ENCODE measurements at places on chromosomes 1 and 21.
A peak's percentile ranks its signal among the peaks of the same experiment; 100 is the strongest.

GRCh38 chr1:74571891-74572290, 59.5 kb upstream of the LRRC53 start:
- no peak for DNase-seq

- peak; percentile 44 for DNase-seq
Observed at GRCh38 chr1:105591681-105592080, 1464.8 kb upstream of the PRMT6 start.

- DNase-seq, result no peak
Observed at GRCh38 chr21:46146856-46147255, 8.5 kb downstream of the FTCD start.

GRCh38 chr1:151976858-151977257, 16.8 kb downstream of the S100A10 start:
- DNase-seq, result no peak

DNA sequence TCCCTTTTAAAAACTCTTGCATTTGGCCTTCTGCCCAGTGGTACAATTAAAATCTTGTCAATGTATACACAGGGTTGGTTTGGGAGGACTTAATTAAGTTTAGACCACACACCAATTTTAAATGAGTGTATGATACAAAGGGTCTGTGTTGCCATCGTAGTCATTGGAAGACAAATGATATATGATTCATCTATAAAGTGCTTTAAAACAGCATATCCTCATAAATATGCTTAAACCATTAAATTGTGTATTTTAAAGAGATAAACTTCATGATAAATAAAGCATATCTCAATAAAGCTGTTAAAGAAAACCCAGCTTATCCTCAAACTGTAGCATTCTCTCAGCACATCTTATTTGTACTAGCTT, 69.5 kb downstream of the LUZP1 start:
- DNase-seq, result no peak

- no peak for DNase-seq
Observed at GRCh38 chr1:43835082-43836021, 98.2 kb upstream of the ARTN start.

DNA sequence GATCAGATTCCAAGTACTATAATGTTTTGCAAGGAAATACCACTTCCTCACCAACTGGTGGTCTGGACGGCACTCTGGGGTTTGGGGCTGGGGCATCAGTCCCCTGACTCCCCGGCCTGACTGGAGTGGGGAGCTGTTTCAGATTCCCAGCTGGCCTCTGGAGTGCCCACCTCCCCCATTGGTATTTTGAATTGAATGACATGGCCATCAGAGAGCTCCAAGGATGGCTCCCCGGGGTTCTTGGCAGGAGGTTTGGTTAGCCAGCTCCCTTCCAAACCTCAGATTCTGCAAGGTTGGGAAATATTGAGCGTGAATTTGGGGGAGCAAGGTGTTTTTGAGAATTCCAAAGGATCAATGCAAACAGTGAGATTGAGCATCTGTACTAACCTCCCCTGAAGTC, 2.2 kb upstream of the INAVA start:
- no peak for DNase-seq

DNA sequence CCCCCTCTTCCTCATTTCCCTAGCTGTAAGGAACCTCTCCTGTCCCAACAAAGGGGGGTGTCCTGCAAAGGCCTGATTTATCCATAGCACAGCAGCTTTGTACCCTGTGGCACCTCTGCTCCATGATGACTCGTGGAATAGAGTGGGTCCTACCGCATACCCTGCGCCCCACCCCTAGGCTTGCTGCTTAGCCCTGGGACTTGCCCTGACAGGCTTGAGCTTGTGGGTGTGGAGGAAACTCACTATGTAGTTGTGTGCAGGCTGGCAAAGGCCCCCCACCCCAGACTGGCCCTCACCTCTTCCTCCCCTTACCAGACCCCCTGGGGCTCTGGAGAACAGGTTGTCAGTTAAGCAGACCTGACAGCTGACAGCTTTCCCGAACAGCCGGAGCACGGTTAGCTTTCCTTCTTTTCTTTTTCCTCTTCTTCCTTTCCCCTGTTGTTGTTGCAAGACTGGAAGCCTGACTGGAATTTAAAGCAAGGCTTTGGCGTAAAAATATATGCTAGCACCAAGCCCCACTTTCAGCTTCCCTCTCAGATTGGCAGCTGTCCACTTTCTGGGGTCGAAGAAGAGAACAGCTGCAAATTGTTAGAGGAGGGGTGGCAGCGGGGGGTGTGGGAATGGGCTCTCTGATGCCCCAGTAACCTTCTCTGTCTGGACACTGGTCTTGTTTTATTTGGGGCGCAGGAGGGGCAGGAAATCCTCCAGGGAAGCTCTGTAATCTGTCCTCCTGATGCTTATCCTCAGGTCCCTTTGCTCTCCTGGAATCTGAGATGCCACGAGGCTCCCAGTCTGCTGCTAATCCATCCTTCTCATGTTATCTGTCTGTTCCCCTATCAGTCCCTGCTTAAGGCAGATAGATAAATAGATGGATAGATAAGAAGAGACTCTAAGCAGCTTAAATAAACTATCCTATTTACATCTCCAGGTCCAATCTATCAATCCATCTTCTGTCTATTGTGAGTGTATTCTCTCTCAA, 134.6 kb downstream of the BRINP2 start:
- DNase-seq, result no peak

- no peak for DNase-seq
Observed at GRCh38 chr1:24557711-24558131, 1.8 kb downstream of the NCMAP start.

GRCh38 chr1:66452162-66452561, 81.8 kb upstream of the SGIP1 start:
- DNase-seq, result no peak

DNA sequence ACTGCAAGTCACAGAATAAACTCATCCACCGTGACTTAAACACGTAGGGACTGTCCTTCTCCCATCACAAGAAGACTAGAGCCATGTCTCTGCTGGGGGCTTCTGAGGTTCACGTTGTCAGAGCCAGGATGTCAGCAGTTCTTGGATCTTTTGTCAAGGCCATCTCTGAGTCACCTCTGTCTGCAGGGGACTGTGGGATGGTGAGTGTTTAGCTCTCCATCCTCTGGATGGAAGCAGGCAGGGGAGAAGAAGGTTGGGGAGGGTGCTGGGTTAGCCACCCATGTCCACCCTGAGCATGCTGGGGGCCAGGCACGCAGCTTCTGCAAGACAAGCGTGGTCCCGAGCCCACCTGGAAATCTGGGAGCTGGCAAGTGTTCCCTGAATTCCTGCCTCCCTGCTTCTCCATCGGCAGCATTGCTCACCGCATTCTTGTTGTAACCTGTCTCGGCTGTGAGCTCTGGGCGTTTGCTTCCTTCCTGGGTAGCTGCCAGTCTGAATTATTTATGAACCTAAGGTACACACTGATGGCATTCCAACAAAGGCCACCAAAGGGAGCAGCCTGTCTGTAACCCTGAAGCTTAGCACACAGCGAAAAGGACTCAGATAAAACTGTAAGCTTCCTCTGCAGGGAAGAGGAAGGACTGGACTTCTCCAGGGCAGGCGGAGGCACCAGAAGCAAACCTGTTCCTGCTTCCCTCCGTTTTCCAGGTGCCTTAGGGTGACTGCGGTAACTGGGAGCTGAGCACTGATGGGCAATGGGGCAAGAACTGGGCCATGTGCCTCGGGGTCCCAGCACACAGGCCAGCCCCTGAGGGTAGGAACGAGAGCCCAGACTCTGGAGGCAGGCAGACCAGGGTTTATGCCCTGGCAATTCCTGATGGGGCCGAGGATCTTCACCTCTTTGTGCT, 88.6 kb downstream of the RIPK4 start:
- DNase-seq, result no peak

DNA sequence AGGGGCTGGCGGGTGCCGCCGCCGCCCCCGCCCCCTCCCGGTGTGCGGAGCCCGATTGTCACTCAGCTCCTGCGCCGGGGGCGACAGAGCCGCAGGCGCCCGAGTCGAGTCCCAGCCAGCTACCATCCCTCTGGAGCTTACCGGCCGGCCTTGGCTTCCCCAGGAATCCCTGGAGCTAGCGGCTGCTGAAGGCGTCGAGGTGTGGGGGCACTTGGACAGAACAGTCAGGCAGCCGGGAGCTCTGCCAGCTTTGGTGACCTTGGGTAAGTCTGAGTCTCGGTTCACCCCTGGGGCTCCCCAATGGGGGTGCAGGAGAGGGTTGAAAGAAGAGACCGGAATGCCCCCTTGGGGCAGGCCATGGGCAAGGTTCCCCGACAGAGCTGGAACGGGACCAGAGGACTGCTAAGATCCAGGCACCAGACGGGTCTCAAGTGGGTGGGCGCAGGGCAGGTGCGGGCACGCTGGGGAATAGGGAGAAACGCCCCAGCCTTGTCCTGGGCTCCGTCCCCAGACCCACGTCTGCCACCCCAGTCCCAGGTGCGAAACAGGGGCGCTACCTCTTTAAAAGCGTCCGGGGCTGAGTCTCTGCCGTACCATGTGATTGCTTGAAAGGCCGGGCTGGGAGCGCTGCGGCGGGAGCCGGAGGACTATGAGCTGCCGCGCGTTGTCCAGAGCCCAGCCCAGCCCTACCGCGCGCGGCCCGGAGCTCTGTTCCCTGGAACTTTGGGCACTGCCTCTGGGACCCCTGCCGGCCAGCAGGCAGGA, at the start of gene ADORA1:
Gene ADORA1 (plus strand): TSS at position 61 of the 765 bp plus-strand sequence. CDS start 1,116 bp downstream, outside the sequence.
- no peak for DNase-seq

GRCh38 chr1:111192074-111192473, 8.4 kb downstream of the DENND2D start:
- DNase-seq, result no peak

- DNase-seq, result no peak
Observed at GRCh38 chr21:46181953-46182547, 2.2 kb downstream of the SPATC1L start.

- DNase-seq, result no peak
Observed at GRCh38 chr1:150558761-150559655, 9.8 kb downstream of the ADAMTSL4 start.

DNA sequence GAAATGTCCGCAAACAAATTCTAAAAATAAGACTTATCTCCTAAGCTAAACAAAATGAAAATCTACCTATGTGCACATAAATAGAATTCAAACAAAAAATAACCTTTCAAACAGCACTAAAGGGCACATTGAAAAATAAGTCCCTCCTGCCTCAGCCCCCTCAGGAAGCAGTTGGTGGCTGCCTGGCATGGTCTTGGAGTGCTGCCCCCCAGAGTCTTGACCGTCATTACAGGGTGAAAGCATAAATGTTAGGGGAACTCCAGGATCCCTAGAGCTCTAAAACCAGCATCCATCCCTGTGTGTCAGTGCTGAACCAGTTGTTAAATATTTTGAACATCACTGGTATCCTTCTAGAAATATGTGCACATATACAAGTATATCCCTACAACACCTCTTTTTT, 6.5 kb upstream of the NPL start:
- no peak for DNase-seq

- no peak for DNase-seq
Observed at GRCh38 chr1:181659321-181659957, 176.1 kb downstream of the CACNA1E start.

DNA sequence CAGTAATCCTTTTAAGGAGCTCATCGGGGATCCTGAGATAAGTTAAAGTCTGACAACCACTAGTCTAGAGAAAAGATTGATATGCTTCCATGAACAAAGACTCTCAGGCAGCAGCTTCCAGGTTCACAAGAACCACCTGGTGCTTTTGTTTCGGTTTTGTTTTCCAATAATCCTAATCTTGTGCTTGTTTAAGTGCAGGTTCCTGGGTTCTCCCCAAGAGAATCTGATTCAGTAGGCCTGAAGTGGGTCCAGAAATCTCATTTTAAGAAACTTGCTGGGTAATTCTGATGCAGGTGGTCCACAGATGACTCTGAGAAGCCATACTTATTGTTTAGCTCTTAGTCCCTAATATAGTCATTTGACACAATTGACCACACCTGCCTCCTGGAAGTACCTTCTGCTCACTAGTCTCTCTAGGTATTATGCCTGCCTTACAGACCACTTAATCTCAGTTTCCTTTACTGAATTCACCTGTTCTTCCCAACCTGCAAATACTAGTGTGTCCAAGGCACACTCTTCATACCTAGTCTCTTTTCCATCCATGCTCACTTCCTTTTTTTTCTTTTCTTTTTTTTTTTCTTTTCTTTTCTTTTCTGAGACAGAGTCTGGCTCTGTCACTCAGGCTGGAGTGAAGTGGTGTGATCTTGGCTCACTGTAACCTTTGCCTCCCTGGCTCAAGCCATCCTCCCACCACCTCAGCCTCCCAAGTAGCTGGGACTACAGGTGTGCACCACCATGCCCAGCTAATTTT, 20.5 kb upstream of the FRRS1 start:
- DNase-seq, result no peak

DNA sequence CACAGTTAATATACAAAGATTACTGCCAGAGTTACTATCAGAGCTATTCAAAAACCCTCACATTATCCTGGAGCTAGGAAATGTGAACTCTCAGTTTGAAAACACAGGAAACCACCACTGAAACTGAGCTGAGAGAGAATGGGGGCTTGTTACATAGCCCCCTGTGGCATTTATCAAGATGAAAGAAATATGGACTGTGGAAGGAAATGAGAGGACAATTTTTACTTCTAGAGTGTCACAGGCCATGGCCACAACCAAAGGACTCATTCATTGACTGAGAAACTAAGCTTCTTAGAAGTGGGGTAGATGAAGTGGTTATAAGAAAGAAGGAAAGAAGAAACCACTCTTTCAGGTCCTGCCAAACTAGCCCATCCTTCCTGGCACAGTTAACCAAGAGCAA, 25.3 kb downstream of the DSTYK start:
- DNase-seq, result no peak

DNA sequence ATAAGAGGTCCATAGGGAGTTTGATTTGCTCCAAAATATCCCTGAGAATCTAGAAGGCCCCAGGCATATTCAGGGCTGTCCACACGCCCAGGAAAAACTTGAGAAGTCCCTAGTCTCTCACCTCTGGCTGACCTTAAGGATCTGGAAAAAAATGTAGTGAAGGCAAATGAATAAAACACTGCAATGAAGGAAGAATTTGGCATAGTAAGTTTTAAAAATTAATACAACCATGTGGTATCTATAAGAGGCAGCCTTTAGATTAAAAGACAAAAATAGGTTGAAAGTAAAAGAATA, 91.3 kb downstream of the COLGALT2 start:
- DNase-seq, result no peak

GRCh38 chr1:163826500-163826899, 504.7 kb downstream of the NUF2 start:
- DNase-seq, result no peak

- no peak for DNase-seq
Observed at GRCh38 chr21:17570786-17571185, 41.9 kb downstream of the BTG3 start.

DNA sequence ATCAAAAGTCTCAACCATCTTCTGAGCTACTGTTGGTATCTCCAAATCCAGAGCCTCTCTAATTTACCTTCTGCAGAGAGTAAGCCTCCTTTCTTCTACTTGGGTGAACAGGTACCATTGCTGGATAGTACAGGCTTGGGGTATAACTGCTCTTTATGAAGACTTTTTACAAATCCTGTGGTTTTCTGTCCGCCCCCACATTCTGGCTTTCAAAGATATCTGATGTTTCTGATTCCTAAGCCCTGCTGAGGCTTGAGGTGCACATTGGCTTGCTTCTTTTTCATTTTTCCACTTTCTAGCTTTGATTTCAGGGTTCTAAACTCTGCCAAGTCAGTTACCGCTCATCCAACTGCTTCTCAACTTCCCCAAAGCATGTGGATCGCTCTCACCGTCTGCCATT, 37.1 kb downstream of the TENT5C start:
- no peak for DNase-seq

GRCh38 chr1:64956733-64957441, 9.5 kb downstream of the JAK1 start:
- no peak for DNase-seq

- DNase-seq, result no peak
Observed at GRCh38 chr1:229884765-229885164, 182.3 kb upstream of the GALNT2 start.

Data from NCI-H2171 (cell line).